Smooth muscle cell of the coronary artery (primary cell): ENCODE measurements at places on chromosomes 2 and 18. TPM values are rescaled to one million over a fixed set of nuclear protein-coding genes. Genes with fewer than 3 reads are reported as not detected.

SERPINB4 gene
- 3.7 TPM in 1 of 2 replicates, not detected in the other for total RNA-seq

KIAA2012 gene
- under 0.01 TPM in 1 of 2 replicates, not detected in the other for total RNA-seq

GLI2 gene
- total RNA-seq = 1.1 and 6.1 TPM in 2 replicates

ITGA6 gene
- total RNA-seq = 2.8 and 8.9 TPM in 2 replicates

PRSS56 gene
- not detected in 2 replicates for total RNA-seq

MARCHF7 gene
- total RNA-seq = 33.9 and 66.4 TPM in 2 replicates

FN1 gene
- 7,340 and 11,165 TPM in 2 replicates for total RNA-seq

NAT8 gene
- total RNA-seq = not detected in 2 replicates

LYG2 gene
- not detected in 2 replicates for total RNA-seq

IL18R1 gene
- total RNA-seq = 1.1 and 4.3 TPM in 2 replicates
